Panc1 (cell line): ENCODE measurements at places on chromosomes 11 and 22.

GRCh38 chr11:69771466-69771865 lies 3.7 kb downstream of the FGF4 start:
- DNase-seq, result no peak

DNA sequence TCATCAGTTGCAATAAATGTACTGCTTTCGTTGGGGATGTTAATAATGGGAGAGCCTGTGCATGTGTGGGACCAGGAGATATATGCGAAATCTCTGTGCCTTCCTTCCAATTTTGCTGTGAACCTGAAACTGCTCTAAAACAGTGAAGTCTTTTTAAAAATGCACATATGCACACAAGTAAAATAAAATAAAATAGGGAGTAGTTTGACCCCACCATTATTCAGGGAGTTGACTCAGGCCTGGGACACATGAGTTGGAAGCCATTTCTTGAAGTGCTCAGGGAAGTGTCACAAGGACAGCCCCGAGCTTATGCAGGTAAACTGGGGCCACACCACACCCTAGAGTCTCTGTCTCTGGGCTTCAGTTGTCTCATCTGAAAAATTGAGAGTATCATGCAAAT lies 183.1 kb upstream of the POU2AF2 start:
- DNase-seq, result no peak

DNA sequence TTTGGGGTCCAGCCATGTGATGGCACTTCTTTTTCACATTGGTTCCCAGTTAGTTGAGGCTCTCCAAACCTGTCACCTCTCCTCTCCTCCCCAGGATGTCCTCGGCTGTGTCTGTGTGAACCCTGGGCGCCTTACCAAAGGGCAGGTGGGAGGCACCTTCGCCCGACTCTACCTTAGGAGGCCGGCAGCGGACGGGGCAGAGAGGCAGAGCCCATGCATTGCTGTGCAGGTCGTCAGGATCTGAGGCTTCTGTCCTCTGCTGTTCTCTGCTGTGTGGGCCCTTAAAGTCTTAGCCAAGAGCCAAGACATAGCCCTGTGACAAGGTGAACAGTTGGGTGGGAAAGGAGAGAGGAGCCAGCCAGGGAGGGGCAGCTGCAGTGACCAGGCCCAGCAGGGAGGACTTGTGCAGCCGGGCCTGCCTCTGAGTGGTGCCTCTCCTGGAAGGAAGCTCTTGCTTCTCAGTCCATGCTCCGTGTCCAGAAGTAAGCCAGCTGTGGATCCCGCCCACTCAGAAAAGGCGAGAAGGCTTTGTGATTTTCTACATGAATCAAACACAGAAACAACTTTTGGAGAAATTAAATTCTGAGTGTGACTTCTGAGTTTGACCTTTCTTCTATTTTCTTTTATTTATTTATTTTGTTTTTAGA lies 17.5 kb upstream of the CDC42EP2 start:
- no peak for DNase-seq

DNA sequence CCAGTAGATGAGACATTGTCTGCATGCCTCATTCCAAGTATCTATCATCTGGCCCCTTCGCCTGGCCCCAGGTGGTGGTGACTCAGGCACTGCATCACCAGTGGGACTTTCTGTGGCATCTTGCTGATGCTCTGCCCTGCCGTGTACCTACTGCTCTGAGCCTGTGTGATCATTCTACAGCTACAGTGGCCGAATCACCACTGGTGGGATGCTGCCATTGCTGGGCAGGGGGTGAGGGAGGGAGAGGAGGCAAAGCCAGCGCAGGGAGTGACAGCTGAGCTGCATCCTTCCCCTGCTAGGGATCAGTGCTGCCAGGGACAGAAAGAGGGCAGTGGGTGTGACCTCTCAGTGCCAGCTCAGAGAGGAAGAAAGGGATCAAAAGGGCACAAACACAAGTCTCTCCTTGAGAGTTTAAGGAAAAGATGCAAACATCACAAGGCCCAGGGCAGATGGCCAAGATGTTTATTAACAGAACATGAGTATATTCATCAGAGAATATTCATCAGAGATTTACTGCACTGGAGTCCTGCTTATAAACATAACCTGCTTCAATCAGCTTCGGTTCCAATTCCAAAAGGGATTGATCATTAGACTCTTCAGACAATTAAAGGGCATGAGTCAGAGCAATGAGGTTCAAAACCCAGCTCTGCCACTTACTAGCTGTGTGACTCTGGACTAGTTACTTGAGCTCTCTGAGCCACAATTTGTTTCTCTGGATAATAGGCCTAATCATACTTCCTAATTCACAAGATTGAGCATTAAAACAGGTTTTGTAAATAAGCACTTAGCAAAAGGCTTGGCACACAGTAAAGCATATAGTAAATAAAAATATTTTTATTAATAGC lies 109.8 kb downstream of the NAT10 start:
- peak; percentile 94 for DNase-seq

DNA sequence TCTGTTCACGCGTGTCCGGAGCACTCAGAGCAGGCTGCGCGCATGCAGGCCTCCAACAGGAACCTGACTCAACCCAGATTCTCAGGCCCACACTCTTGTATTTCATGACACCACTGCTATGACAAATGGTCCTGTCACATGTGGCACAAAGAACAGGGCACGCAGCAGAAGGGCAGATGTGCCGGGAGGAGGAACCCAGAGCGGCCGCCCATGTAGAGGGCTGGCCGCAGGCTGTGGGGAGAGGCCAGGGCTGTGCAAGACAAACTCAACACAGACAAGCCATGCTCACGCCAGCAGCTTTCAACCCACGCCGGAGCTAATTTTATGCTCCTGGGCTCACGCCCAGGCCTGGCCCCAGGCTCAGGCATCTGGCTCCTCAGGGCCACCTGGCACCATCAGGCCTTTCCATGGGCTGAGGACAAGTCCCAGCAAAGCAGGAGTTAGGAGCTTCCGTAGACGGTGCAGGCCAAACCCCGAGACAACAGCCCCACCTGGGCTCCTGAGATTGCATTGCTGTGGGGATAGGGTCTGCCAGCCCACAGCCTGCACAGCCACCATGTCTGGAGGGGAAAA lies 40.0 kb downstream of the DUSP8 start:
- DNase-seq, result no peak

GRCh38 chr11:108890482-108891105 lies 225.7 kb downstream of the DDX10 start:
- DNase-seq, result no peak

- peak; percentile 68 for DNase-seq
Observed at GRCh38 chr11:72072348-72072747, 8.0 kb downstream of the NUMA1 start.

DNA sequence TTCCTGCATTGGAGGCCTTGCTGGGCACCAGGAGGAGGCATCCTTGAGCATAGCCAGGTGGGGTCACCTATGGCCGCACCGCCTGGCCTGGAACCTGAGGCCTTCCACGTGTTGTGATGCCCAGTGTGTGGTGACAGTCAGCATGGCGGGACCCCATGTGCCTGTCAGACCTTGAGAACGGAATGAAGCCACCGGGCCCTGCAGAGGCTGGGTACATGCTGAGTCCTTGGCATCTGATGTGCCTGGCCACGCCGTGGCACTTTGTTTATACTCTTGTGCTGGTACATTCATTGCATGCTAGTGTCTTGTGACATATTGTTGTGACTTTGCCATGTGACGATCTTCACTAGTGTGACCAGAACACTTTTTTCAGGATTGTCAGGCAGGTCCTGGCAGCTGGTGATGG lies 8.5 kb upstream of the MYO7A start:
- DNase-seq, result no peak

GRCh38 chr11:75644370-75644769 lies 24.5 kb downstream of the MAP6 start:
- DNase-seq, result no peak
